ACHN (cell line): ENCODE measurements at places on chromosomes 7 and 10.
A peak's percentile ranks its signal among the peaks of the same experiment; 100 is the strongest.

DNA sequence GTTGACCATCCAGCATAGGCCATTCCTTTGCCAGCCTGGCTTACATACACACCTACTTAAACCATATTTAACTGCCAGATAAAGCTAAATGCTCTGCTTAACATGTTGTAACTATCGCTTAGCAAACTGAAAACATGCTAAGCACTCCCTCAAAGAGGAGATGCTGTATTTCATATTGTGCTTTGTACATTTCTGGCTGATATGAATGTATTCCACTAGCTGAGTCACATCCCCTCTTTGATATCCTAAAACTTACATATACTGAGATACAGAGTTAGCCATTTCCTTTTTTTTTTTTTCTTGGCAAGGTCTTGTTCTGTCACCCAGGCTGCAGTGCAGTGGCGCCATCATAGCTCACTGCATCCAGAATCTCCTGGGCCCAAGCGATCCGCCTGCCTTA lies 99.4 kb downstream of the TPST1 start:
- DNase-seq = no peak

DNA sequence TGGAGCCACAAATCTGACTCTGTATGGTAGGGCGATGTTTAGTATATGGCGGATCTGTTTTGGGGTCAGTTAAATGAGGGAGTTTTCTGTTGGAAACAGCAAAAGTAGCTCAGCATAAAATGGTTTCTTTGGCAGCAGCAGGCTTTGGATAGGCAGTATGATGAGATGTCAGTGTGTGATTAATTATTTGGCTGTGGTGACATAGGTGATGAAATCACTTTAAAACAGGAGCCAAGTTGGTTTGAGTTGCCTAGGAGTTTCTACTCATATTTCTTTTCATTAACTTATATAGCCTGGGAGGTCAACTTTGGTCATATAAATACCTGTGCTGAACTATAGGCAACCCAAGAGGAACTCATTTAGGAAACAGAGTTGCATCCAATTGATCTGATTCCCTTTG lies 291.2 kb downstream of the LRMDA start:
- DNase-seq = no peak

DNA sequence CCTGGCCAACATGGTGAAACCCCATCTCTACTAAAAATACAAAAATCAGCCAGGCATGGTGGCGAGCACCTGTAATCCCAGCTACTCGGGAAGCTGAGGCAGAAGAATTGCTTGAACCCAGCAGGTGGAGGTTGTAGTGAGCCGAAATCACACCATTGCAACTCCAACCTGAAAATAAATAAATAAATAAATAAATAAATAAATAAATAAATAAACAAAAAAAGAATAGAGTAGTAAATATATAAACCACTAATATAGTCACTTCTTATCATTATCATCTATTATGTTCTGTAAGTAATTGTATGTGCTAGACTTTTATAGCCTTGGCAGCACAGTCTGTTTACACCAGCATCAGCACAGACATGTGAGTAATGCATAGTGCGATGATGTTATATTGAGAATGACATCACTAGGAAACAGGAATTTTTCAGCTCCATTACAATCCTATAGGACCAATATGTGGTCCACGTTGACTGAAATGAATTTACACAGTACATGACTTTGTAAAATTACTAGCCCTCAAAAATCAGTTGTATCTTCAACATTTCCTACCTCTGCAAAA lies 385.4 kb upstream of the ANKRD30A start:
- DNase-seq = no peak

DNA sequence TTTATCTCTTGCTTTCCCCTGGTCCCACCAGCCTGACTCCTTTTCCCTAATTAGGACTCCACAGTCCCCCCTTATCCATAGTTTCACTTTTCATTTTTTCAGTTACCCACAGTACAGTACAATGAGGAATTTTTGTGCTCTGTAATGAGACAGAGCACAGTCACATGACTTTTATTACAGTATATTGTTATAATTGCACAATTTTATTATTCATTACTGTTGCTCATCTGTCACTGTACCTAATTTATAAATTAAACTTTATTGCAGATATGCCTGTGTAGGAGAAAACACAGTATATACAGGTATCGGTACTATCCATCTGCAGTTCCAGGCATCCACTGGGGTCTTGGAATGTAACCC lies 125.4 kb downstream of the KCNMA1 start:
- DNase-seq = no peak

DNA sequence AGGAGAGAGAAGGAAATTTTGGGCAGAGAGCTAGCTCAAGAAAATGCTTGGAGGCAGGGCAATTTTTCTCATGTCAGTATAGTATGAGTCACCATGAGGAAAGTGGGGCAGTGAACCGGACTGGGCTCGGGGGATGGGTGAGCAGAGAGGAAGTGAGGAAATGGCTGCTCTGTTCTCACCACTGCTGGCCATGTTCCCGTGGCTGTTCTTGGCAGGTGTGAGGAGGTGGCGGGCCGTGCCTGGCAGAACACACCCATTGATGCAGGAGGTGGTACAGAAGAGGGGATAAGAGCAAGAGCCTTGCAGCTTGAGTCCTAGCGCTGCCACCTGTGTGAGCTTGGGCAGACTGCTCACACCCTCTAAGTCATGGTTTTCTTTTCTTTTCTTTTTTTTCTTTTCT lies 304.4 kb upstream of the LYZL1 start:
- peak; percentile 62 for DNase-seq

DNA sequence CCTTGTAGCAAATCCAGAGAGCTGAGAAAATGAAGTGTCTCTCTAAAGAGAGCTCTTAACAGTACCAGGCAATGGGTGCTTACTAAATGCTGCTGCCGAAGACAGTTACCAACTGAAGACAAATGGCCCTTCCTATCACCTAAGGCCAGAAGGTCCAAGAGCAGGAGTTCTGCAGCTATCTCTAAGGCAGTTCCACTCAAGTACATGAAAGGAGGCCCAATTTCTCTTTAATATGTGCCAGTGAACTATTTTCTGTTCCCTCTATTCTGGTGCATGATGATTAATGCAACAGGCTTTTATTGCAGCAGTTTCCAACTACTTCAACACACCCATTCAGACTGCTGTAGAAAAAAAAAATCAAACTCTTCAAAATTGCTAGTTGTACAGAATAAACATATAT lies 122.5 kb downstream of the SLC25A13 start:
- no peak for DNase-seq

DNA sequence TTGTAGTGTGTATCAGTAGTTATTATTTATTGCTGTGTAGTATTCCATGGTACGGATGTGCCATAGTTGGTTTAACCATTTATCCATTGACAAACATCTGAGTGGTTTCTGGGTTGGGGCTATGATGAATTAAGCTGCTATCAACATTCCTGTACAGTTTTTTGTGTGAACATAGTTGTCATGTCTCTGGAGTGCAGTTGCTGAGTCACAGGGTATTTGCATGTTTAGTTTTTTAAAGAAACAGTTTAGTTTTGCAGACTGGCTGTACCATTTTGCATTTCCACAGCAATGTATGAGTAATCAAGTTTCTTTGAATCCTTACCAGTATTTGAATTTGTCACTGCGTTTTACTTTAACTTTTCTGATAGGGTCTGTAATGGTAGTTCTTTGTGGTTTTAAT lies 516.7 kb upstream of the CELF2 start:
- DNase-seq = no peak

DNA sequence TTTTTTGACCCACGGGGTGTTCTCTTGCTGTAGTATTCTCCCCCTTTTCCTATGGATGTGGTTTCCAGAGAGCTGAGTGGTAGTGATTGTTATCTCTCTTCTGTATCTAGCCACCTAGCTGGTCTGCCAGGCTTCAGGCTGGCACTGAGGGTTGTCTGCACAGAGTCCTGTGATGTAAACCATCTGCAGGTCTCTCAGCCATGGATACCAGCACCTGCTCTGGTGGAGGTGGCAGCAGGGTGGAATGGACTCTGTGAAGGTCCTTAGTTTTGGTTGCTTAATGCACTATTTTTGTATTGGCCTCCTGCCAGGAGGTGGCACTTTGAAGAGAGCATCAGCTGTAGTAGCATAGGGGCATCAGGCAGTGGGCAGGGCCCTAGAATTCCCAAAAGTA lies 851 bp downstream of the HYAL4 start:
- DNase-seq = no peak

DNA sequence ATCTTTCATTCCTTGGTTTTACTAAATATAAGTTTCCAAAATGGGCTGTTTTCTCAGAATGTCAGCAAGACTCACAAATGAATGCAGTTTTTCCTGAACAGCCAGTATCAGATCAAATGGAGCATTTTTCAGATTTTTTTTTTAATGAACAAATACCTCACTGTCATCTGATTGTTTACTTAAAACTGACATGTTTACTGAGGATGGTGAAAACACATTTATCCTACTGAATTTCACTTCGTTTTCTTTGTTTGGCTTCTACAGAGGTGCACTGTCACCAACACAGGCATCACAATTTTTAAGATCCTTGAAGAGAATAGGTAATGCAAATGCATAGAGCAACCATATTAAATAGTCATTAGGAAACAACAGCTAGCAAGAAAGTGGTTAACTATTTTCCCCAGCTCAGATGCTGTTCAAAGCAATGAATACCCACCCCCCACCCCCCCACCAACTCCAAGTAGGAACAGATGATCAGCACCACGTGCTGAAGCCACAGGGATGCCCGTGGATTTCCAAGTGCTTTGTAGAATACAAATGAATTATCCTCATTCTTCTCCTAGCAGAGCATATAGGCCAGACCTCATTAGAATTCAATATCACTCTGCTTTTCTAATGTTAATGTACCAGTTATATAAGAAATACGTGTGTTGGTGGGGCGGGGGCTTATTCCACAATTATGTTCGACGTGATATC lies 205.9 kb downstream of the SKAP2 start:
- DNase-seq = no peak

- DNase-seq = no peak
These were observed 20.0 kb downstream of the KIAA1549 start for GRCh38 chr7:138961159-138961558.

DNA sequence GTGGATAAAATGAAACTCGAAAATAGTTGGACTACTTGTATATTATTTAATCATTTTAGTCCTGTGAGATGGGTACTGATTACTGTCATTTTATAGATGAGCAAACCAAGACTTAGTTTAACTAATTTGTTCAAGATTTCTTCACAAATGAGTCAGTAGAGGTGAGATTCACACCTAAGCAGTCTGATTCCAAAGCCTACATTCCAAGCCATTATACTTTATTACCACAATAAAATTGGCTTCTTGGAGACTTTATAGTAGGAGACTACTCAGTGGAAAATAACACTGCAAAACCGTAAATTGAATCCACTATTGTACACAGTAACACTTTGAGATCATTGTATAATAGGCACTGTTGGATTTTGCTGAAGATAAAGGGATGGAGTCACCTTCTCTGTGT lies 2.2 kb downstream of the PHTF2 start:
- DNase-seq = no peak

DNA sequence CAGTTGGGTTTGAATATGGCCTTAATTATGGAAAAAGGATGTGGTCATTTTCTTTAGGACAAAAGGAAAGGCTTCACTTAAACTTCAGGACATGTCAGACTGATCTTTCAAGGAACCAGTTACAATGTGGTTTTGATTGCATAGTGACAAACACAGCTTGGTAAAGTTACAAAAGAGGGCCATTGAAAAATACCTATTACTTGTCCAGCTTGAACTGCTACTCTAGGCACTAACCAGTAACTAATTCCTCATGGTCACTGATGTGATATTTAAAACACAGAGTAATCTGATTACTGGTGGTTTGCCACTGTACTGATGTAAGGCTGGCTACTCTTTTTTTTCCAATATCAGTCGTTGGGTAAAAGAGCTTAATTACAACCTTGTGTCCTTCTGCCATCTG lies 22.6 kb downstream of the TES start:
- no peak for DNase-seq

- peak; percentile 75 for DNase-seq
These were observed 674 bp downstream of the AMZ1 start for GRCh38 chr7:2688409-2689342.

- peak; percentile 35 for DNase-seq
These were observed 45.1 kb downstream of the CHN2 start for GRCh38 chr7:29239638-29240037.

DNA sequence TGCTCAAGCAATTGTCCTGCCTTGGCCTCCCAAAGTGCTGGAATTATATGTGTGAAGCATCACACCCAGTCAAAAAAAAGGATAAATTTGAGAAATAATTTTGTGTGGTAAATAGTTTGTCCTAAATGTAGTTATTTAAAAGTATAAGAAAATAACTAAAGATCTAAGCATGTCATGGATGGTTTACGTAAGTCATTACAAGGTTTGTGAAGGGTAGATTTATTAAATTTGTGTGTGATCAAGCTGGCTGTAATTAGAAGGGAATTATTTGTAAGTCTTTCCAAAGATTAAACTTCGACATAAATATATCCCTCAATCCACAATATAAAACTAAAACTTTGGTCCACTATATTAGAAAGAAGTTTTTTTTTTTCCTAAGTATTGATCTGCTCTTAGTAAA lies 28.6 kb downstream of the ORC5 start:
- peak; percentile 37 for DNase-seq

GRCh38 chr10:77305650-77306632 lies 331.7 kb downstream of the KCNMA1 start:
- no peak for DNase-seq
